ENCODE measurements at places on chromosomes 5 and 9. TPM values are rescaled to one million over a fixed set of nuclear protein-coding genes. Genes with fewer than 3 reads are reported as not detected.

DNA sequence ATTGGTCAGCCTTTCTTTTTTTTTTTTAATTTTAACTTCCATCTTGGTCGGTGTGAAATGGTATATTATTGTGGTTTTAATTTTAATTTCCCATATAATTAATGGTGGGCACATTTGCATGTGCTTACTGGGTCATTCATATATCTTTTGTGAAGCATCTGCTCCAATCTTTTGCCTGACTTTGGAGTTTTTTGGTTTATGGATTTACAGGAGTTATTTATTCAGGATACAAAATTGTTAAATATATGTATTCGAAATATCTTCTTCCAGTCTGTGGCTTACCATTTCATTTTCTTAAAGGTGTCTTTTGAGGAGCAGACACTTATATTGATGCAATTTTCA lies 682 bp upstream of the RIGI start:
- DNase-seq = no peak

DNA sequence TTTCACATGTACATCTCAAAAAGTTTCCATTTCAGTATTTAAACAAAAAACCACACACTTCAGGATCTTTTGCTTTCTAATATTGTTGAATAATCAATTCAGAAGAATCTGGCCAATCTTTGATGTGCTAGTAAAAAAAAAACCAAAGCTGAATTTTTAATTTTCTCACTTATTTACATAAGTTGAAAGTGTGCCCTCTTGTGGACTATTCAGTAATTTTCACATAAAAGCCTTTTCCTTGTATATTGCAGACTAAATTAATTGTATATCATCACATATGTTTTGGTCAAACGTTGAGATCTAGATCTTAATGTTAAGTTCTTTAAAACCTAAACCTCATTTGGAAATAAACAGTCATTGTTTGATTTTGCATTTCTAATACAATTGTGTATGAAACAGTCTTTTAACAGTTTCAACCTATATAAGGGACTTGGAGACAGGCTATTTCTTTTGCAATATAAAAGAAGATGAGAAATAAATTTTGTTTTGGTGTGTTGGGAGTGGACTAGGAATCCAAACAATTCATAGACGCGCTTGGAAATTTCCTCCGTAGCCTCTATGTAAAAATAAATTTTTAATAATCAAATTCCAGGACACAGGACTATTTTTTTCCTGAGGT lies 68.1 kb downstream of the NIPBL start:
- DNase-seq = peak; percentile 50

DNA sequence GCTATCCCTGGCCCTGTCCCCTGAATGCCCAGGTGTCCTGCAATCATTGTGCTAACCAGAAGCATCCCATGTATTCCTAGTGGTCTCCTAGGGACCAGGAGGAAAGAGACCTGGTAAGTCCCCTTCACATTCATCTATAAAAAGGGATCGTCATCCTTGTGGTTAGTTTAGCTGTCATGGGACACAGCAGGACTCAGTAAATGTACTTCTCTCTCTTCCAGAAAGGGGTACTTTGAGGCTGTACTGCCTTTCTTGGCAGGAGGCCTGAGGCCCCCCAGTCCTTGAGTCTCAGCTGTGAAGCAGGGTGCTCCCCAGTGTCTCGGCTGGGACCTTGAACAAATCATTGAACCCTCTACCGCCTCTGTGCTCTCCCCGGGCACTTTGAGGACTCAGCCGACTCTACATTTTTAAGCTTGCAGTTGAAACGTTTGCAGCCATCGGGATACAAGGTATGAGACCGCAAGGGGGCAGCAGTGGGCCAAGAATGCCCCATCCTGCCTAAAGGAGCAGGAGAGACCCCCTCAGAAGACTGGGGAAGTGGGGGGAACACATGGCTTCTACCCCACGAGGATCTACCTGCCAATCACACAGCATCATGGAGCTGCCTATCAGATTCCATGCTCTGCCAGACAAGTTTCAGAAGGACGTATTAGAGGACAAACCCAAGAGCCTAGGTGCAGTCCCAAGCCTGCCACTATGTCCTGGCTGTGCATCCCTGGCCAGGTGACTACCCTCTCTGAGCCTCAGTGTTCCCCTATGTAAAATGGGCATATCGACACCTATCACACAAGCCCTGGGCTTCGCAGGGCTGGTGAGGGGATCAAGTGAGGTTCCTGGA lies 2.4 kb upstream of the PHYKPL start:
- peak; percentile 66 for DNase-seq

DNA sequence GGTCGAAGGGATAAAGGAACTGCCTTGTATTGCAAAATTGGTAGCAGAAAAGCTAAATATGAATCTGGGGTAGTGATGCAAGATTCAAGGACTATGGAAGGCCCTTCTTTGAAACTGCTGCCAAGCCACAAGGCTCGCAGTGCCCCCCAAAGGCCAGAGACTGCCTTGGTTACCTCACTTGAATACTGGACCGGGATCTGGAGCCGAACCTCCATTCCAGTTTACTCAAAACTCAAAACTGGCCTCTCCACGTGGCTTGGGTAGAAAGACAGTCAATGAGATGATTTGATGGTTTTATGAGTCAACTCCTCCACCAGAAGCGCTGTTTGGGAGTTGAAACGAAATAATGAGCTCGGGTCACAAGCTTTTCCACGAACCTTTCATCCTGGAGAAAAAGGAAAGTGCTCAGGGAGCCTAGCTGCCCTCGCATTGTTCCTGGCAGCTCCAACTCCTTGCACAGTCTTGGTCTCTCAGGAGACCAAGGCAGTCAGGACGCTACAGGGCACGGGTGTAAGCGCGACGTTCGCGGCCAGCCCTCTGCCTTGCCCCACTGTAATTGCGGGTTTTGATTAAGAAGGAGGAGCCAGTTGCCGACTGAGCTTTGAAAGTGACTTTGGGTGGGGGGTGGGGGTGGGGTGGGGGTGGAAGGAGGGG lies 2.8 kb downstream of the ST8SIA4 start:
- DNase-seq = peak; percentile 86

GRCh38 chr9:109317311-109317978 lies 3.4 kb downstream of the EPB41L4B start:
- no peak for DNase-seq

- peak; percentile 66 for DNase-seq
These were observed 201.2 kb downstream of the TARS1 start for GRCh38 chr5:33641744-33642505.

- no peak for DNase-seq
These were observed 4.9 kb downstream of the TXNDC8 start for GRCh38 chr9:110332766-110333165.

GRCh38 chr5:149418910-149419531 lies 39.9 kb upstream of the IL17B start:
- no peak for DNase-seq

GRCh38 chr9:38380872-38381534 lies 11.5 kb upstream of the ALDH1B1 start:
- DNase-seq = no peak

- no peak for DNase-seq
These were observed 171.6 kb upstream of the PPP1R2B start for GRCh38 chr5:156678484-156678883.

- DNase-seq = no peak
These were observed 162.3 kb downstream of the AOPEP start for GRCh38 chr9:94888775-94889174.

DNA sequence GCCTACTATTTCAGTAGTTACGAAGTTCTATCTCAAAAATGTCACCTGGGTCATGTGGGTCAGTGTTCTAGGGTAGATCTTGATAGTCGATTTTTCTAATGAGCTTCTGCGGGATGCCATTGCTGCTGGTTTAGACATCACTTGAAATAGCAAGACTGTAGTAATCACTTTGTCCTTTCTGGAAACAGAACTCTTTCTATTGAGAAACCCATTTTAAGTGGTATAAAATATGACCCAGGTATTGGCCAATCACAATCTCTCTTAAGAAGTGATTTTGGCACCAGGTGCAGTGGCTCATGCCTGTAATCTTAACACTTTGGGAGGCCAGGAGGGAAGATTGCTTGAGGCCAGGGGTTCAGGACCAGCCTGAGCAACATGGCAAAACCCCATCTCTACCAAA lies 17.6 kb downstream of the ARRDC3 start:
- DNase-seq = no peak

DNA sequence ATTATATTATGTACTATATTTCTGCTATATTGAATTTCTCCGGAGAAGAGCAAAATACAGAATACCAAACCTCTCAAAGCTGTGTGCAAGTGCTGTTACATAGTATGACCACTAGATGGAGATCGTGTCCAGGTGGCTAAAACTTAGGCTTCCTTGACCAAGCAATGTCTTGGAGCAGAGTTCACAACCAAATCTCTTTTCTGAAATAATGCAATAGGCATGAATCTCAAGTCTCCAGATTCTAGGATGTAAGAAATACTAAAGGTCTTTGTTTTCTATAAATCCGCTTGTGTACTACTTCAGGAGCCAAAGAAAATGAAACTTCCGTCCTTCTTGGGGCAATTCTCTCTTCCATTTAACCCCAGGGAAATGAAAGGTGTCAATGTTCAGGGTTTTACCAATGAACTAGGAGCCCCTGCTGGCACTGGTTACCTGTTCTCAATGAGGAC lies 181.5 kb upstream of the RAI14 start:
- DNase-seq = peak; percentile 69

DNA sequence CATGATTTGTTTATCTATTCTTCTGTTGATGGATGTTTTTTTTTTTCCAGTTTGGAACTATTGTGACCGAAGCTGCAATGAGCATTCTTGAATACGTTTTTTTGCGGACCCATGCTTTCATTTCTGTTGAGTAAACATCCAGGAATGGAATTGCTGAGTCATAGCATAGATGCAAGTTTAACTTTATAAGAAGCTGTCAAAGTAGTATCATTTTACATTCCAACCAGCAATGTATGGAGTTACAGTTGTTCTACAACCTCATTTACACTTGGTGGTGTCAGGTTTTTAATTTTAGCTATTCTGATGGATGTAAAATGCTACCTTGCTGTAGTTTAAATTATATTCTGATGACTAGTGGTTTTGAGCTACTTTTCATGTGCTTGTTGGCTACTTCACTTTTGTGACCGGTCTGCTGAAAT lies 49.0 kb downstream of the NPR3 start:
- peak; percentile 96 for DNase-seq

DNA sequence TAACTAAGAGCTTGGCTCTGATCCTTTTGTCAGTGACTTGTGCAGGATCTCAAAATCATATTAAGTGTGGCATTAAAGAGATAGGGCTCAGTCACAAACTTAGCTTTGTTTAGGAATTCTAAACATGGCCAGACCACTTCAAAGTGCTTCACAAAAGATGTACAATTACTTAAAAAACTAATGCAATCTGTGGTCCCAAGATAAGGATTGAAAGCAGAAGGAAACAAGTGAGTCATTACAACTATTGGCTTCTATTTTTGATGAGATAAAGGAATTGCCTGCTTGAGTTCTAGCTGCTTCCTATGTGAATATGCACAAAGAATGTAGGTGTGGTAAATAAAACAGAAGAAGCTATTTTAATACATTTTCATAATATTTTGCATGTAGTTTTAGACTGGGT lies 44.9 kb upstream of the SLC12A2 start:
- no peak for DNase-seq

DNA sequence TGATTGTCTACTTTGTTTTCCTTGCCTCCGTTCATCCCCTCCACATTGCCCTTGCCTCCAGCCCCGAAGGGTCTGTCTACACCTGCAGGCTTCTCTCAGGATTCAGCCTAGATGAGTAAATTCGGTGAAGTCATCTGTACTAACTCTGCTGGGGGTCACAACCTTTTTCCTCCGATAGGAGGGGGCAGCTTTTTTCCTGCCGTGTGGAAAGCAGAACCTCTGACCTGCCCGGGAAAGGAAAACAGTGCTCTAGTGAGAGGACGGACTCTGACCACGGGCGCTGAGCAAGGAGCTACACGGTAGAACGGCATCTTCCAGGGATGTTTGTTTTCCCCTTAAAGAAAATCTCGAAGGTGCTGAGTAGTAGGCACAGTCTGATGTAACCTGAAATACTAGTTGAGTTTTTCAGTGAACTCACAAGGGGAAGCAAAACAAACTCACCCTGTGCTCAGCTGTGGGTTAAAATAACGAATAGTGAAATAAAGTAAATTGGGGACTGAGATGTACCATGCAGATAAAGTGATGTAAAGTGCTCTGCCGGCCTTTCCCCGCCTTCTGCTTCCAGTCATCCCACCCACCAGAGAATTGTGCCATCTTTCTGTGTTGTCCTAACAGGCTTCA lies 281.8 kb downstream of the AOPEP start:
- no peak for DNase-seq

DNA sequence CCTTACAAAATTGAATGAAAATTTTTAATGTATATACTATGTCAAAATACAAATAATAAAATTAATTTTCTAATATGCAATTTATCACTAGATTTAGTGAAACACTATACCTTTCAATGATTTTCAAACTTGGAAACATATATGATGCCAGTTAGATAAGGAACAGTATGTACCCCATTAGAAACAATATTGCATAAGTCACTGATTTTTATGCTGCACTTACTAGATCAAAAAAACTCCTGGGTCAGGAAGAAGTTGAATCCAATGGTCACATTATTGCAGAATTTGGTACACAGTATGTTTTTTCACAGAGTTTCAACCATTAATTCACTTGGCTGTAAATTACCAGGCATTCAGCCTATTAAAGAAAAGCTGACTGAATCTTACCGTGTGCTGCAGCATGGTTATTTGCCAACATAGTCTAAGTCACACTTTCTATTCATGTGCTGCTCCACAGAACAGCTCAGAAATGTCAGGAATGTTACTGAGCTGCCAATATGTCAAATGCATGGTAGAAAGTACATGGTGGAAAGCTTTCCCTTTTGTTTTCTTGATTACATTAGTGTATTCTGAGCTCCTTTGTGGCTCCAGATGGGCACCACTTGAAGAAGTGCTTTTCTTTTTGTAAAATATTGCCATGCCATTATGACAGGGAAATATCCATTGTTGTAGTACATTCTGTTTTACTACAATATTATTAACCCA lies 9.9 kb upstream of the PRR16 start:
- DNase-seq = peak; percentile 68

DNA sequence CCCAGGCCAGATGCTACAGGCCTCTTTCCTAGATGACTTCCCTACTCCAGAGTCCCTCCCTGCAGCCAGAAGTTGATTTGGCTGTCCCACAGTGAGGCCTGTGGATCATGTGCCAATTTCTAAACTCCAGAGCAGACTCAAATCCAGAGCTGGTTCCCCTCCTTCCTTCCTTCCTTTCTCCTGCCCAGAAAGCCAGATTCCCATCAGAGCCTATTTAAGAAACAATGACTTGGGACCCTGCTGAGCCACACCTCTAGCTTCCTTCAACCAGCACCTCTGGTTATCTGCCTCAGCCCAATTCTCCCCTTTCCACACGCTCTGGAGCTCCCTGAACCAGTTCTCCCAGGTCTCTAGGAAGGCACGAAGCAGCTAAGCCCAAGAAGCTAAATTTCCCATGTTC lies 7.2 kb downstream of the FAM219A start:
- DNase-seq = no peak

SHISAL2B gene
- not detected for total RNA-seq

PTPRD gene
- total RNA-seq = 10.0 TPM

PLK2 gene
- 67.3 TPM for total RNA-seq

MCTP1 gene
- total RNA-seq = 3.3 TPM

SYNPO gene
- 4.3 TPM for total RNA-seq

SLC6A18 gene
- not detected for total RNA-seq

PCDHGB2 gene
- total RNA-seq = 1.9 TPM

RALGPS1 gene
- total RNA-seq = 2.2 TPM

SPATA6L gene
- total RNA-seq = not detected
